SIG-M5 (cell line): ENCODE measurements at places on chromosomes 6 and 20.

DNA sequence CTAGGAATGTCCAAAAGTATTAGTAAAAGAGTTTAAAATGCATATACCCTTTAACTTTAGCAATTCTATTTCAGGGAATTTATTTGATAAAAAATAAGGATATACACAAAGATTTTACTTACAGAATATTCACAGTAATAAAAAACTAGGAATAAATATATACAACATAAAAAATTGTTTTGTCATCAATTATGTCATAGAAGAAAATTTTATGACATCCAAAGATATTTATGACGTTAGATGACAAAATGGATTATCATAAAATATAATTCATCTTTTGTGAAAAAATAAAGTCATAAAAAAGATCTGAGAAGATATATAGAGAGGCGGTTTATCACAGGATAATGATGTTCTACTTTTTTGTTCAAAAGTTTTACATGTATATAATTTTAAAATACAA is 32.0 kb upstream of the TCF21 start:
- no peak for DNase-seq

GRCh38 chr6:144897441-144897921 is 612.3 kb downstream of the UTRN start:
- no peak for DNase-seq

GRCh38 chr6:2209226-2209809 is 36.1 kb downstream of the GMDS start:
- no peak for DNase-seq

DNA sequence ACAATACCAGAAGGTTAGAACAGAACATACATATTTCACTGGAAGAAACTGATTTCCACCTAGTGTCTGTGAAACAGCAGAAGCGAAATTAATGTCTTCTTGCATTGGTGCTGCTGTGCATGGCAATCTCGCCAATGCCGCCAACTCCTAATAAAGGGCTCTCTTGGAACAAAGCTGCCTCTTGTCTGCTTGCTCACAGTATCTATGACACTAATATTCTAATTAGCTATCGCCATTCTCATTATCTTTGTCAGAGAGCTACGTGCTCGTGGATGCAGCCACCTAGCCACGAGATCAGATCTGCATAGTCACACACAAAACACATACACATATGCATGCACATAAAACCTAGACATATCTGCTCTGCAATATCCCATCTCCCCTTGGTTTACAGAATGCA is 145.9 kb upstream of the OLIG3 start:
- no peak for DNase-seq

- DNase-seq = no peak
These were observed 539.3 kb downstream of the RFPL4B start for GRCh38 chr6:112886415-112886814.

- DNase-seq = no peak
These were observed 27.0 kb downstream of the LAMA4 start for GRCh38 chr6:112227411-112227810.

DNA sequence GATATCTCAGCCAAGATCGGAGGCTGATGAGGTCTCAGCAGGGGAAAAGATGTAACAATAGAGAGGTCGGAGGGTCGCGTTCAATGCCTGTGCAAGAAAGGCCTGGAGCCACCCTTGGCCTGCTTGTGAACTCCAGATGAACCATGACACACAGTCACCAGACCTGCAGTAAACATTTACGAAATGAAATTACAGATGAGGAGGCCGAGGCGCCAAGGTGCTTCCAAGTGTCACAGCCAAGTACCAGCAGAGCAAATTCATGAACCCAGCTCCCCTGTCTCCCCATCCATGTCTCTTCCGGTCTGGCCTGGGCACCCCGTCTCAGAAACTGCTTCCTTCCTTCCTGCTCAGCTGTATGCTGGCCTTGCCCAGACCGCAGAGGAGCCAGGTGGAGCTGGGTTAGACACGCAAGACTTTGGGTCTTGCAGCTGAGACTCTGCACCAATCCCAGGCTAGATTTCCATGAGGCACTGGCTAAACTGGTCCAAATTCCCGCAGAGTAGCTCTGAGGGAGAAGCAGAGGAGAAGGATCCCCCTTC is 48.1 kb downstream of the CHMP4B start:
- DNase-seq = no peak

- DNase-seq = no peak
These were observed 8.9 kb downstream of the FARS2 start for GRCh38 chr6:5270093-5270680.

- no peak for DNase-seq
These were observed 535.0 kb downstream of the RFPL4B start for GRCh38 chr6:112881828-112882780.
